ENCODE measurements at places on chromosomes 7 and 10. TPM values are rescaled to one million over a fixed set of nuclear protein-coding genes. Genes with fewer than 3 reads are reported as not detected.
A peak's percentile ranks its signal among the peaks of the same experiment; 100 is the strongest.

Gene SYNPO2L
- not detected for total RNA-seq

Gene TBX20
- total RNA-seq = not detected

DNA sequence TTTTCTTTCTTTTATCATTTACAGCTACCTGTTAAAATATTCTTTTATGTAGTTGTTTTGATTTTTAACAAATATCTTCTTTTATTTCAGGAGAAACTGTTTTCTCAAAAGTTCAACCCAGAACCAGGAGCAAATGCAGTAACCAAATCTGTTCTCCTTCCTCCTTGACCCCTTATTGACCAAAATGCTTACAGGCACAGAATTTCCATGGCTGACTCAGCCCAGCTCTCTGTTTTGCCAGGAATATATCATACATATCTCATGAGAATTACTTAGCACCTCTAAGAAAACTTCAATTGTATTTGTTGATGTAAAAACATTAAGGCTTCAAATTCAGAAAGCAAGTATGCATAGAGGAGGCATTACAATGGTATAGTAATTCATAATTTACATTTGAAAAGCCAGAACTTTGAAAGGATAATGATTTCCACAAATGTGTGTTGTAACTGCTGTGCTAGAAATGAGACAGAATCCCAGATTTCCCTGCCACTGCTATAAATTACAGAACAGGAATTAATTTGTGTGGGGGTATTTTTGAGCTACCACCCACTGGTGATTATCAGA is 2.2 kb downstream of the GSAP start:
- DNase-seq = no peak
- no peak overlapping the region for H3K4me3 ChIP-seq
- H3K27ac ChIP-seq = no peak overlapping the region
- no peaks in the 10 kb centered on the region for H3K4me1 ChIP-seq

GRCh38 chr7:94655126-94655847 is 646 bp downstream of the SGCE start:
- no peaks in the 10 kb centered on the region for H3K27me3 ChIP-seq
- H3K4me1 ChIP-seq = peaks cover 5% of the 10 kb centered on the region
- no peaks in the 10 kb centered on the region for H3K36me3 ChIP-seq
- peak overlapping the region; percentile 66 for H3K4me3 ChIP-seq
- H3K27ac ChIP-seq = peak overlapping the region; percentile 78
- no peak for DNase-seq

- H3K27me3 ChIP-seq = no peaks in the 10 kb centered on the region
- no peak overlapping the region for H3K4me3 ChIP-seq
- no peaks in the 10 kb centered on the region for H3K4me1 ChIP-seq
- no peak overlapping the region for H3K27ac ChIP-seq
- H3K36me3 ChIP-seq = no peaks in the 10 kb centered on the region
Observed at GRCh38 chr7:333393-333764, 43.4 kb downstream of the FOXL3 start.

DNA sequence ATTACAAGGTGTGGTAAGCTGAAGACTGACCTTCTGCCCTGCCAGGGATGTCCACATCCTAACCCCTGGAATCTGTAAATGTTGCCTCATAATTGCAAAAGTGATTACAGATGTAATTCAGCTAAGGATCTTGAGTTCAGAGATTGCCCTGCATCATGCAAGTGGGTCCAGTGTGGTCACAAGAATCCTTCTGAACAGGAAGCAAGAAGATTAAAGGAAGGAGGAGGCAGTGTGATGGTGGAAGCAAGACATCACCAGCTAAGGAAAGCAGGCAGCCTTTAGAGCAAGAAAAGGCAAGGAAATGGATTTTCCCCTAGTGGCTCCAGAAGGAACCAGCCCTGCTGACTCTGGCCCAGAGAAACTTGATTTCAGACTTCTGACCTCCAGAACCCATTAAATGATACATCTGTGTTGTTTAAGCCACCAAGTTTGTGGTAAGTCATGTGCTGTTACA is 78.1 kb downstream of the USP6NL start:
- H3K27ac ChIP-seq = no peak overlapping the region
- H3K36me3 ChIP-seq = no peaks in the 10 kb centered on the region
- no peaks in the 10 kb centered on the region for H3K4me1 ChIP-seq
- no peak for DNase-seq

DNA sequence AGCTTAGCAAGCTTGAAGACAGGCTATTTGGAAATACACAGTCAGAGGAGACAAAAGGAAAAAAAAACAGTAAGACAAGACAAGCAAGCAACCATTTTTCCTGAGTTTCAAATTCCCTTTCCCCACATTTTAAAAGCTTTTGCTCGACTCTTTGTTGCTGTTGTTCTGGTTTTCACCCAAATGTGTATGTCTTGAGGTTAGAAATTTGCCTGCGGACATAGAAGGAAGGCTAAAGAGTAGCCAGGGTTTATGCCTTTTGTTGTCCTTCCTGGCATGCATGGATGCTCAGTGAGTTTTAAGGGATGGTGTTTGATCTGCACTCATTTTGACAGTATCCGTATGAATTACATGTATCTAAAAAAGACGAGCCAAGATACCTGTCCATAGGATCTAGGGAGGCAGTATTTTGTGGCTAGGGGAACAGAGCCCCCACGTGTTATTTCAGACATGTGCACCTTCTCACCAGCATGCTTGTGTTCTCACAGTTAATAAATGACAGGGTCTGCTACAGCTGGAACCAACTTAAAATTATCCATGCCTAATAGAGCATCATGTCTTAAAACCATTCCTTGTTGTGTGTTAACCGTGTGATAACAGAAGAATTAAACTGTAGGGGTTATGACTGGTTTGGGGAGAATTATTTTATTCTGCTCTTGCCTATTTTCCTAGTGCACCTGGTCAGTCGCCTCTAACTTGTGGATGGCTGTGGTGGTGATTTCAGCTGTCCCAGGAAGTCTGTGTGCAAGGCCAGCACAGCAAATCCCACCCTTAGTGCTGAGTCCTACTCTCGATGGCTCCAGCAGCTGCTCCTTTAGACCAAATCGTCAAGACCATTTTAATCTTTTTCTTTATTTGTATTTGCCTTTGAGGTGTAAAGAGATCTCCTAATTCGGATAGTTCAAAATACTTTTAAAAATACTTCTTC is 9.1 kb downstream of the WIPF3 start:
- peaks cover 23% of the 10 kb centered on the region for H3K27me3 ChIP-seq
- no peak for DNase-seq
- no peaks in the 10 kb centered on the region for H3K36me3 ChIP-seq

- no peak for DNase-seq
- peaks cover 33% of the 10 kb centered on the region for H3K4me1 ChIP-seq
- no peak overlapping the region for H3K27ac ChIP-seq
- peaks cover 4% of the 10 kb centered on the region for H3K36me3 ChIP-seq
Observed at GRCh38 chr10:86523348-86523747, 1.8 kb upstream of the WAPL start.

GRCh38 chr10:10138685-10139084 is 879.0 kb upstream of the CELF2 start:
- no peak for DNase-seq
- no peaks in the 10 kb centered on the region for H3K27me3 ChIP-seq
- H3K4me3 ChIP-seq = peak overlapping the region; percentile 19
- no peaks in the 10 kb centered on the region for H3K4me1 ChIP-seq
- no peak overlapping the region for H3K27ac ChIP-seq

GRCh38 chr7:33400214-33400538 is 270.8 kb downstream of the BBS9 start:
- H3K27ac ChIP-seq = no peak overlapping the region
- no peak overlapping the region for H3K4me3 ChIP-seq
- no peaks in the 10 kb centered on the region for H3K36me3 ChIP-seq
- no peaks in the 10 kb centered on the region for H3K4me1 ChIP-seq

Data from Panc1 (cell line).